ENCODE measurements at places on chromosomes 16 and 17.

GRCh38 chr17:58570758-58571157 lies 56.3 kb upstream of the MTMR4 start:
- DNase-seq, result no peak
- peaks cover 12% of the 10 kb centered on the region for H3K4me1 ChIP-seq
- H3K27ac ChIP-seq, result no peak overlapping the region
- H3K36me3 ChIP-seq, result no peaks in the 10 kb centered on the region
- no peaks in the 10 kb centered on the region for H3K27me3 ChIP-seq
- H3K4me3 ChIP-seq, result no peak overlapping the region

GRCh38 chr16:64540434-64540833 lies 581.4 kb downstream of the CDH11 start:
- H3K36me3 ChIP-seq, result no peaks in the 10 kb centered on the region
- H3K4me3 ChIP-seq, result no peak overlapping the region
- DNase-seq, result no peak
- no peaks in the 10 kb centered on the region for H3K27me3 ChIP-seq

GRCh38 chr16:57640612-57641011 lies 12.2 kb downstream of the ADGRG1 start:
- no peak overlapping the region for H3K4me3 ChIP-seq
- H3K27me3 ChIP-seq, result no peaks in the 10 kb centered on the region
- peaks cover 30% of the 10 kb centered on the region for H3K4me1 ChIP-seq
- H3K27ac ChIP-seq, result no peak overlapping the region

GRCh38 chr17:64950871-64951270 lies 31.6 kb upstream of the LRRC37A3 start:
- peaks cover 11% of the 10 kb centered on the region for H3K4me1 ChIP-seq
- no peak overlapping the region for H3K4me3 ChIP-seq
- DNase-seq, result no peak
- H3K27ac ChIP-seq, result peak overlapping the region; percentile 51

DNA sequence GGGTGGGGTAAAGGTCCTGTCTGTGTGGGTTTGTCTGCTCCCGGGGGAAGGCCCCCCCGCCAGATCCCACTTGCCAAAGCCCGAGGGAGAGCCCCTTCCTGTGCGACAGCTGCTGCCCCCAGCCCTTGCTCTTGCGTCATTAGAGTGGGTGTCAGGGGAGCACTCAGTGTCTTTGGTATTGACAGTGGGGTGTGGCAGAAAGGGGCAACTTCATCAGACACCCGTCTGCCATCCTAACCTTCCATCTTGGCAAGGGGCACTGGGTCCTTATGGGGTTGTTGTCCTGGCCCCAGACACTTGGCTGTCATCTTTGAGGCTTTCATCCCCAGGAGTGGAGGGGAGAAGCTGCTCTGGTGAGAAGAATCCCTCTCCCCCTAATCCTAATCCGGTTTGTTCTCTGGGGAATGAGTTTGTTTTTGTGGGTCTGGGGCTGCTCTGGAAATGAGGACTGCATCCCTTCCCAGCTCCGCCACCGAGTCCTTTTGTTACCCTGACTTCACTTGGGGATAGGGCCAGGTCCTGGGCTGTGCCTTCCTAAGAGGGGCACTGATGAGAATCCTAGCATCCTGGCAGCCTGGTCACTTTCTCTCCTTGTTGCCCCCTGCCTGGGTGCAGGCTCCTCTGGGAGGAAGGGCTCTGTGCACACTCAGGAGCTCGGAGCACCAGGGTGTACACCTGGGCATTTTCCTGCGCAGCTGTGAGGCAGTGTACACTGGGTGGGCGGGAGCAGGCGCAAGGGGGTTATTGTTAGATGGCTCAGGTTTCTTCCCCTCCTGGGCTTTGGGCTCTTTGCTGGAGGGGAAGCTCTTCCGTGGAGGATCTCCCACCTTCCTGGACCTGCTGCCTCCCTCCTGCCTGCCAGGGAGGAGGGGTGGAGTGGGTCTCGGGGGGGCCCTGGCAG lies 21.1 kb downstream of the GJD3 start:
- no peaks in the 10 kb centered on the region for H3K27me3 ChIP-seq
- H3K4me1 ChIP-seq, result peaks cover 79% of the 10 kb centered on the region
- H3K27ac ChIP-seq, result peak overlapping the region; percentile 84

- H3K4me1 ChIP-seq, result peaks cover 16% of the 10 kb centered on the region
- H3K27ac ChIP-seq, result no peak overlapping the region
- H3K4me3 ChIP-seq, result no peak overlapping the region
- DNase-seq, result no peak
Observed at GRCh38 chr16:10964891-10965326, 20.5 kb downstream of the CLEC16A start.

GRCh38 chr17:63546308-63547082 lies 3.8 kb upstream of the DCAF7 start:
- H3K4me3 ChIP-seq, result no peak overlapping the region
- peaks cover 11% of the 10 kb centered on the region for H3K4me1 ChIP-seq
- H3K27me3 ChIP-seq, result no peaks in the 10 kb centered on the region
- H3K36me3 ChIP-seq, result no peaks in the 10 kb centered on the region

GRCh38 chr16:14337303-14338191 lies 266.4 kb downstream of the MRTFB start:
- no peaks in the 10 kb centered on the region for H3K36me3 ChIP-seq
- no peaks in the 10 kb centered on the region for H3K4me1 ChIP-seq
- no peak for DNase-seq
- H3K27me3 ChIP-seq, result no peaks in the 10 kb centered on the region

GRCh38 chr16:51996516-51996915 lies 550.4 kb downstream of the TOX3 start:
- H3K36me3 ChIP-seq, result no peaks in the 10 kb centered on the region
- no peaks in the 10 kb centered on the region for H3K4me1 ChIP-seq
- no peaks in the 10 kb centered on the region for H3K27me3 ChIP-seq
- H3K4me3 ChIP-seq, result no peak overlapping the region

- H3K36me3 ChIP-seq, result peaks cover 8% of the 10 kb centered on the region
- no peak for DNase-seq
Observed at GRCh38 chr17:39485555-39485954, 24.3 kb downstream of the CDK12 start.

DNA sequence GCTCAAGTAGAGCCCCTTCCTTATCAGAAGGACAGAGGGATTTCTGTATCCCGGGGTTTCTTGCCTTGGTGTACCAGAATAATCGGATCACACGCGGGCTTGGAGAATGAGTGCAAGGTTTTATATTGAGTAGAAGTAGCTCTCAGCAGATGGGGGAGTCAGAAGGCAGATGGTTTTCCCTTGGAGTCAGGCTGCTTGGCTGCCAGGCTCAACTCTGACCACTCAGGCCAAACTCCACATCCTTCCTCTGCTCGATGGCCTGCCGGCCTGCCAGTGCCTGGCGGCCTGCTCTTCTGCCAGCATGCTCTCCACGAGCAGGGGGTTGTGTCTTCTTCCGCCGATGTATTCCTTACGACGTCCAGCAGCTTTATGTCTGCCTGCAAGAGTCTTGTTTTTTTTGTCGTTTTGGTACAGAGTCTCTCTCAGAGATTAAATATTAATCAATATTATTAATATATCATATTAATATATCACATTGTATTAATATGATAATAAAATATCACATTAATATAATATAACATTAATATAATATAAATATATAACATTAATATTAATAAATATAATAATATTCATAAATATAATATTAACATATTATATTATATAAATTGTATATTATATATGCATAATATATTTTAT lies 229.2 kb upstream of the WSCD1 start:
- H3K4me3 ChIP-seq, result no peak overlapping the region
- H3K27ac ChIP-seq, result no peak overlapping the region
- no peak for DNase-seq

GRCh38 chr17:41421116-41421515 lies 3.3 kb downstream of the KRT37 start:
- peaks cover 9% of the 10 kb centered on the region for H3K27me3 ChIP-seq
- no peak for DNase-seq
- no peaks in the 10 kb centered on the region for H3K36me3 ChIP-seq
- H3K4me3 ChIP-seq, result no peak overlapping the region

DNA sequence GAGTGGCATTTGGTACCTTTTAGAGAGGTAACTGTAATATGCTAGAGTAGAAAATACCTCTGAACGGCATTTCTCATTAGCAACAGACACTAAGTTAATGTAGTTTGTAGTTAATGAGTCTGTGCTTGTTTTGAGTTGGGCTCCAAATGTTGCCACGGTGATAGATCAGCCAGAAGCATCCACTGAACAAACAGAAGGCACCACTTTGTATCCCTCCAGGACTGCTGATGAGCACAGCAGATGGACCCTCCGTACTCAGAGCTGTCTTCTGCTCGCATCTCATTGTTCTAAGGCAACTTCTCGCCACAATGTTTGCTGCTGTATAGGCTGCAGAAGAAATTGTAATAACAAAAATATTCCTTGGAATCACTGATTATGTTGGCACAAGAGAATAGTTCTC lies 56.1 kb downstream of the TNRC6C start:
- H3K36me3 ChIP-seq, result peaks cover 1% of the 10 kb centered on the region
- no peak for DNase-seq
- H3K4me3 ChIP-seq, result no peak overlapping the region
- H3K4me1 ChIP-seq, result peaks cover 3% of the 10 kb centered on the region

- H3K36me3 ChIP-seq, result peaks cover 7% of the 10 kb centered on the region
- H3K4me1 ChIP-seq, result peaks cover 35% of the 10 kb centered on the region
- peak overlapping the region; percentile 100 for H3K4me3 ChIP-seq
- no peak for DNase-seq
Observed at GRCh38 chr17:42774066-42774745, 957 bp downstream of the VPS25 start.

DNA sequence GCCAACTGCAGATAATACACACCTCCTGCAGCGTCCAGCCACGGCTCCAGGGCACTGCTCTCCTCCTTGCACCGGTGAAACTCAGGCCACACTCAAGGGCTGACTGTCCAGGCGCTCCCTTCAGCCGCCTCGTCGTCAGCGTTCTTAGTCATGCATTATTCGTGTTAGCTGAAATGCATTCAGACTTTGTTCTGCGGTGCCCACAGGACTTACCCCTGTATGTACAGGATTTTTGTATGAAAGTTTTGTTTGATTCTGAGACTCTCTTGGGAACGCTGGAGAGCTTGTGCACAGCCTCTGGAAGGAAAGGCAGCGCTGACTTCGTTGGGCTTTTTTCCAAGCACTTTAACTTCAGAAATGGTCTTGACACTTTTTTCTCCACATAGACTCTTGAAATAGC lies 22.1 kb downstream of the CIBAR2 start:
- DNase-seq, result no peak
- H3K27ac ChIP-seq, result peak overlapping the region; percentile 79
- H3K4me3 ChIP-seq, result no peak overlapping the region
- H3K4me1 ChIP-seq, result peaks cover 14% of the 10 kb centered on the region
- H3K36me3 ChIP-seq, result peaks cover 7% of the 10 kb centered on the region

GRCh38 chr16:7398536-7398935 lies 65.9 kb downstream of the RBFOX1 start:
- H3K27me3 ChIP-seq, result no peaks in the 10 kb centered on the region
- DNase-seq, result no peak
- no peaks in the 10 kb centered on the region for H3K4me1 ChIP-seq
- no peak overlapping the region for H3K4me3 ChIP-seq

DNA sequence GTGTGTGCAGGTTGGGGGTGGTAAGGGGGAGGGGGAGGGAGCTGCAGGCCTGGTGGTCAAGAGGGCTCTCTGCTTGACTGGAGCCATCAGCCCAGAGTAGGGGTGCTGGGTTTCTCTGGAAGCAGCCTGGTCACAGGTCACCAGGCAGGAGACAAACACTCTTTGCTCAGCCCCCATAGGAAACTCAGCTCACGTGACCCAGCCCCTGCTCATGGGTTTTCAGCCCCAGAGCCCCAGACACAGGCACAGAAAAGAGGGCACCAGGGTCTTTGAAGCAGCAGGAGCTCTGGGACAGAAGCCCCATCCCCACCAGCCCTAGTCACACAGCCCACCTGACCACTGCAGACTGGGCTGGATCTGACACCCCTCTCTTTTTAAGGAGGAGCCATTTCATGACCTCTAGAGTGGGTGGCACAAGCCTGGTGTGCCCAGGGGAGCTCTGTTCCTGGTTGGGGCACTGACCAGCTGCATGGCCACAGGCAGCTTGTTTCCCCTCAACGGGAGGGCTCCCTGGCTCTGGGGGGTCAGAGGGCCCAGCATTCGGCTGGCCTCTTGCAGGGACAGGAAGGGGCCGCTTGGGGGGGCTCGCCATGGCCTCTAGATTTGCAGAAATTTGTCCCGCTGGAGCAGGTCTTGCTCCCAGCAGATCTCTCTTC lies 13.8 kb upstream of the CD79B start:
- no peak overlapping the region for H3K27ac ChIP-seq
- DNase-seq, result no peak
- H3K27me3 ChIP-seq, result peaks cover 4% of the 10 kb centered on the region
- no peaks in the 10 kb centered on the region for H3K4me1 ChIP-seq
- no peak overlapping the region for H3K4me3 ChIP-seq

Data from chondrocyte (in vitro differentiated cells).